ENCODE measurements at places on chromosomes 1 and 21.

- DNase-seq, result no peak
Measured at GRCh38 chr21:25837533-25838265, 102.9 kb downstream of the GABPA start.

DNA sequence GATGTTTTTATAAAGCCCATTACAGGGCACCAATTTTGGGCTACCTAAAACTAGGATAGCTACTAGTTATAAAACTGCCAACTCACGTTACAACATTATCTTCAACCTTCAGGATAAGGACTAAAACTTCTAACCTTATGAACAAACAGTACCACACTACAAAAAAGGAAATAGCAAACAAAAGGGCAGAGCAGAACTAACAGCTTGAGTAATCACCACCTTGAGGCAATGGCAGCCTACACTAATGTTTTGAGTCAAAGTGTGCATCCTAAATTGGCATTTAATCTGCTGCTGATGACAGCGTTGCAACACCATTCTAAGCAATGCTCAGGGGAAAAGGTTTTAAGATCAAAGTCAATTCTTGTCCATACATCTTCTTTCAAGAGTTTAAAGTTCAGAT lies 27.2 kb downstream of the PTP4A2 start:
- no peak for DNase-seq

DNA sequence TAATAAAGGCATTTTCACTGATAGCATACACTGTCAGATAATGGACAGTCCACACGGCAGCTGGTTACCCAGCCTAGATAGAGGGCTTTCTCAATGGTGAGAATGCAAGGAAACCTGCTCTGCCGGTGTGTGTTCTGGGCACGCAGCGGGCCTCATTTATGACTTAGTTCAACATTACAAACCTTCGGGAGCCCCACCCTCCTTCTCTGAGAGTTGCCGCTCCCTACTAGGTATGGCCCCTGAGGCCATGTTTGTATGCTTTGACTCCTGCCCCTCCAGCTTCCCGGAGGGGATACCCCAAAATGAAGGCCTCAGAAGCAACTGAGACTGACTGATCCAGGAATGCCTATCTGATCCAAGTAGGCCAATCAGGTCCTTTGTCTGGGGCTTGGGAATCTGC lies 17.2 kb upstream of the FABP3 start:
- no peak for DNase-seq

GRCh38 chr1:113416496-113416895 lies 26.2 kb downstream of the MAGI3 start:
- DNase-seq, result no peak
